ENCODE measurements at places on chromosomes 7 and 10.

DNA sequence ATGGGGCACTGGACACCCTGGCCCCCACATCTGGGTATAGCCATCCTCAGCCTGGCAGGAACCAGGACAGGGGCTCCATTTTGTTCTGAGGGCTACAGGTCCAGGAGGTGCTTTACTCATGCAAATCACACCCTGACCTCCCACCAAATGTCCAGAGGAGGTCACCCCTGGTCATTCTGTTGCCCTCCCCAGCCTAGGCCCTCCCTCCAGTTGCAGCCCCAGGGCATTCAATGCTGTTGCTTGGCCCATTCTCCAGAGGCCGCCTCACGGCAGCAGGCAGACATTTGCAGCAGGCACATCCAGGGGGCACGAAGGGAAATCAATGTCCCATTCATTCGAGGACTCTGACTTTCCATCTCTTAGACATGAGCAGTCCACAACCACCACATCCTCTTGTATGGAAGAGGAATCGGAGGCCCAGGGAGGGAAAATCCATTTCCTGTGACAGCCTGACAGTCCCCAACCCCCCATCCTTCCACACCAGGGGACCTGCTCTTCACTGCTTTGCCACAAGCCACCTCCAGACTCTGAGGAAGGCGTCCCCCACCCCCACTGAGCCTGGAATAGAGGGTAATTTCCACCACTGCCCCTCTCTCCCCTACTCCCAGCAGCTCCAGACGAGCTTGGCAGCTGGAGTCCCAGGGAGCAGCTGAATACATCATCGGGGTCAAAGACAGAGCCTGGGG is 76.2 kb upstream of the UNC5B start:
- no peak for DNase-seq

- no peak for DNase-seq
Observed at GRCh38 chr7:21757537-21758282, 188.0 kb downstream of the CDCA7L start.

GRCh38 chr7:43838201-43838658 is 31.1 kb downstream of the MRPS24 start:
- no peak for DNase-seq

GRCh38 chr10:87503401-87503800 is 1.3 kb upstream of the MINPP1 start:
- DNase-seq = no peak

DNA sequence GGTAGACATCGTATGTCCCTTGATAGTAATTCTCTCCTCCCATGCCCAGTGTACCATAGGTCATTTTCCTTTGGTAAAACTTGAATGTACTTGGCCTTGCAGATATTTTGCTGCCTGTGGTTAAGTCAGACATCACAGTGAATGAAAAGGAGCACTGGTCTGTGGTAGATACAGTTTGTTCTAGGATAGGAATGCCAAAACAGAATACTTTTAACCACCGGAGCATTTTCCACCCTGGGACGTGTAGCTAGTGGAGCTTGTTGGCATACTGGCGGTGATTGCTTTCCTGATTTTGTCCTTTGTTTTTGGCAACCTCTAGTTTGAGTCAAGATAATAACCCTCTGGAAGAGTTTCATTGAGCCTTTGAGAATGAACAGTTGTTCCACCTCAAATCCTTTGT is 92.0 kb upstream of the BMPER start:
- no peak for DNase-seq

GRCh38 chr7:12683678-12684585 is 3.5 kb upstream of the ARL4A start:
- no peak for DNase-seq

DNA sequence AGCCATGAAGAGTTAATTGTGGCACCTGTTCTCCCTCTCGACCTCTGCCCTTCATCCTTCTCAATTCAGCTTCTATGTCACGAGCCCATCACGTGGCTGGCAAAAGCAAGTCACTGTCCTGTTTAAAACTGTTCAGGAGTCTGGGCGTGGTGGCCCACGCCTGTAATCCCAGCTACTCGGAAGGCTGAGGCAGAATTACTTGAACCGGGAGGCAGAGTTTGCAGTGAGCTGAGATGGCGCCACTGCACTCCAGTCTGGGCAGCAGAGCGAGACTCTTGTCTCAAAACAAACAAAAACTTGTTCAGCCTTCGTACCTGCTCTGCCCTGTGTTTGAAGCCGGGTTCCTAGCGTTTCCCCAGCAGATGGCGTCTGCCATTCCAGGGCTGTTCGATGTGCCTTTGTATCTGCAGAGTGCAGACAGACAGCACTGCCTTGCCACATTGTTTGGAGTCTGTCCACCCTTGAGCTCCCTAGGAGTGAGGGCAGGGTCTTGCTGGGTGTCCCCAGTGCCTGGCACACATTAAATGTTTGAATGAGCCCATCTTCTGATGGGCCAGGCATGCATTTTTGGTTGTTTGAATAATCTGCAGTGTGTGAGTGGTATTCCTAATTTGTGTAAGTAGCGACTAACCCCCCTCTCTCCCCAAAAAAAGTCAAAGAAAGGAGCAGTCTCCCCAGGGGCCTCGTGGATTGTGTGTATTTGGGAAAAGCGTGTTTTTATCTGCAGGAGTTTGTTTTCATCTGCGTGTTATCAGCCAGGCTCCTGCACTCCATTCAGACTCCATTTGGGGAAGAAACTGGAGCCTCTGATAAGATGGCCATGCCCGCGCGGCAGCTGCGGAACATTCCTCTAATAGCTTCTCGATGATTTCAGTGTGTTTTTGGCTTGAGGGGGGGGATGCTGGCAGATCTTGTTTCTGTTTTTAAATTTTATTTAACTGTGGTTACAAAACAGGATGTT is 61.2 kb downstream of the DNAJB6 start:
- DNase-seq = no peak

DNA sequence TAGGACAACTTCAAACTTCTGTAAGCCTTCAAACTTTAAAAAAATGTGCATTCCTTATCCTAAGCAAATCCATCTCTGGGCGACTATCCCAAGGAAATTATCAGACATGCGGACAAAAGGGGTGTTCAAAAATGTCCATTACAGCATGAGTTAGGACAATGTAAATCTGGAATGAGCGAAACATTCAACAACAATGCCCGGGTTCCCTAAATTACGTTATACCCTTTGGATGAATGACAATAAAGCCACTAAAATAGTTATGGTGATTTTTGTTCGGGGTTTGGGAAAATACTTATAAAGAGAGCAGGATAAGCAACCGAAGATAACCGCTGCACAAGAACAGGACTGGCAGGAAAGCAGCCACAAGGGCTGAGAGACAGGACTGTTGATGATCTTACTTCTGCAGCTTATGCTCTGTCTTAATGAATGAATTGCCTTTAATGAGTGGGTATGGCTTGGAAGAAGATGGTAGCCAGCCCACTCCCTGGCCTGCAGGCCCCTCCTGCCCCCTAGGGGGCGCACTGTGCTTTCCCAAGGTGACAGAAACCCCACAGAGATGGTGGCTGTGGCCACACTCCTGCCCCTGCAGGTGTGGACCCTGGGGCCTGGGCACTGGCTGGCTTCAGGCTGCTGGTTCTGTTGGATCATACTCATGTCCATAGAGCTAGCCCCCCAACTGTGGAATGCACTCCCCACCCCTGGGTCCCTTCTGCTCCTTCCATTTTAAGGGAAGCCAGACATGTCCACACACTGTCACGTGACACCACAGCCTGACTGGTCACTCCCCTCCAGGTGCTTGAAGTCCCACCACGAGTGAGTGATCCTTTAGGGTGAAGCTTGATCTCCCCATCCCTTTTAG is 45.0 kb downstream of the ZCCHC24 start:
- no peak for DNase-seq

- DNase-seq = no peak
Observed at GRCh38 chr7:139748373-139748765, 29.4 kb downstream of the HIPK2 start.

DNA sequence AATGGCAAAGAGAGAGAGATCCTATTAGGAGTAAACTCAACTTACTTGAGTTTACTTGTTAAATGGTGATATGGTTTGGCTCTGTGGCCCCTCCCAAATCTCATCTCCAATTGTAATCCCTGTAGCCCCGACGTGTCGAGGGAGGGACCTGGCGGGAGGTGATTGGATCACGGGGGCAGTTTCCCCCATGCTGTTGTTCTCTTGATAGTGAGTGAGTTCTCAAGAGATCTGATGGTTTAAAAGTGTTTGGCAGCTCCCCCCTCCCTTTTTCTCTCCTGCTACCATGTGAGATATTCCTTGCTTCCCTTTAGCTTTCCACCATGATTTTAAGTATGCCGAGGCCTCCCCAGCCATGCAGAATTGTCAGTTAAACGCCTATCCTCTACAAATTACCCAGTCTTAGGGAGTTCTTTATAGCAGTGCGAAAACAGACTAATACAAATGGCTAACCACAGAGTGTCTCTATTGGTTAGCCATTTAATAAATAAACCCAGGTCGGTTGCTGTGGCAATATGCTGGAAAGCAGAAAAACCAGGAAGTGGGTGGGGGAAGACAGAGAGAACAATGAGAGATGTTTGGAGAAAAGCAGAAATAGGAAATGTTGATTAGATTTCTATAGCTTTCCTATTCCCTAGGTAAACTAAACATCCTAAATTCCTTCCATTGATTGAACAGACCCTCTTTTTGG is 3.0 kb upstream of the STMP1 start:
- no peak for DNase-seq

GRCh38 chr10:59622320-59623132 is 87.1 kb downstream of the SLC16A9 start:
- peak; percentile 16 for DNase-seq

GRCh38 chr10:34816501-34817002 is 1.5 kb upstream of the PARD3 start:
- no peak for DNase-seq

DNA sequence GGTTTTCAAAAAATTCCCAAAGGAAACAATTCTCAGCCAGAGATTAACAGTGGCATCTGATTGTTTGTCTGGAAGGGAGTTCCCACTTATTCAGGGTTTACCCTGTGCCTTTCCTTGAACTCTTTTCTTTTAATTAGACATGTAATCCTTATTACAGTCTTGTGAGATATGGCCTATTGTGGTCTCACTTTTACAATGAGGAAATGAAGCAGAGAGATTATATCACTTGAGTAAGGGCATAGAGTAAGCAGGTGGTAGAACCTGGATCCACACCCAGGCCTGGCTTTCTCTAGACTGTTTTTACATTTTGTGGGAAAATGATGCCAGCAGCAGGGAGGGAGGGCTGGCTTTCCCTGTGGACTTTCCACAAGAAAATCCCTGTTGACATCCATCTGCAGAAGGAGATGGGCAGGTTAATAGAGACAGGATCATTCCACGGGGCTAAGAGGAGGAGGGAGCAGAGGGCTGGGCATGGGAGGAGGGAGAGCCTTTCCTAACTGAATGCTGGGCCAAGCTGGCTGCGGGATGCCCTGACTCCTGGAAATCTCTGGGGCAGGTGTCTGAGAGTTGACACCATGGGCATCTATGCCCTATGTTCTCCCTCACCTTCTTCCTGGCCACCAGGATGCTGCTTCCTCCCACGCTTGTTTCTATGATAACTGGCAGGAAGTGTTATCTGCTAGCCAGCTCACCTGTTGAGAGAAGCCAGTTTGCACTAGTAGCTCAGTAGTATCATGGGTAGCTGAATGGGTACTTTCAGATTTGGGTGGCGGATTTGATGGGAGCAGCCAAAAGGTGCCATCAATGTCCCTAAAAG is 28.7 kb upstream of the ARHGAP22 start:
- no peak for DNase-seq

DNA sequence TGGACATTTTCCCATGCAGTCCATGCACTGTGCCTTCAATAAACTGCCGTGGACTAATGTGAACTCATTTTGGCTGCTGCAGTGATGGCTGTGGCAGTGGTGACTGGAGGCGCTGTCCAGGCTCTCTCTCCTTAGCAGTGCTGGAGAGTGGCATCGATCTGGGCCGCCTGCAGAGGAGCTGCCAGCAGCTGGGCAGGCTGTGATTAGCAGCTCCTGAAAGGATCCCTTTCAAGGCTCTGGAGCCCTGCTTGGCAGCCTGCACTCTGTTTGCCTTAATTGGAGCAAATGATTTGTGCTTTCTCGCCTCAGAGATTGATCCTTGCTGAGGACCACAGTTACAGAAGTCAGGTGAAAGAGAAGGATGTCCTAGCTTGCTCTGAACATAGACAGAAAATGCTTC is 130.1 kb upstream of the VWC2 start:
- DNase-seq = no peak

DNA sequence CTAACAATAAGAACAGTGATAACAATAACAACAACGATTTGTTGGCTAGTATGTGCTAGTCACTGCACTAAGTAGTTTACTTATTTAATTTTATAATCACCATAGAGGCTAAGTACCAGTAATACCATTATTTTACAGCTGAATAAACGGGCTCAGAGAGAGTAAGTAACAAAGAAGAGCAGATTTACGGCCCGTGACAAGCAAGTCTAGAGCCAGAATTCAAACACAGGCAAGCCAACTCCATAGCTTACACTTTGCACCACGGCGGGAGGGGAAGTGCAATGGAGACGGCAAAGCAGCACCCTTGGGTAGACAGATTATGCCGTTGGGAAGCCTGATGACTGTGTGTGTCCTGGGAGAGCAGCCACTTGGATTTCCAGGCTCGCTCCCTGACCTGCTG is 1.2 kb upstream of the OR6V1 start:
- no peak for DNase-seq

- DNase-seq = no peak
Observed at GRCh38 chr10:19785366-19785765, 30.9 kb upstream of the PLXDC2 start.

GRCh38 chr10:61721431-61721830 is 58.7 kb downstream of the CABCOCO1 start:
- no peak for DNase-seq

DNA sequence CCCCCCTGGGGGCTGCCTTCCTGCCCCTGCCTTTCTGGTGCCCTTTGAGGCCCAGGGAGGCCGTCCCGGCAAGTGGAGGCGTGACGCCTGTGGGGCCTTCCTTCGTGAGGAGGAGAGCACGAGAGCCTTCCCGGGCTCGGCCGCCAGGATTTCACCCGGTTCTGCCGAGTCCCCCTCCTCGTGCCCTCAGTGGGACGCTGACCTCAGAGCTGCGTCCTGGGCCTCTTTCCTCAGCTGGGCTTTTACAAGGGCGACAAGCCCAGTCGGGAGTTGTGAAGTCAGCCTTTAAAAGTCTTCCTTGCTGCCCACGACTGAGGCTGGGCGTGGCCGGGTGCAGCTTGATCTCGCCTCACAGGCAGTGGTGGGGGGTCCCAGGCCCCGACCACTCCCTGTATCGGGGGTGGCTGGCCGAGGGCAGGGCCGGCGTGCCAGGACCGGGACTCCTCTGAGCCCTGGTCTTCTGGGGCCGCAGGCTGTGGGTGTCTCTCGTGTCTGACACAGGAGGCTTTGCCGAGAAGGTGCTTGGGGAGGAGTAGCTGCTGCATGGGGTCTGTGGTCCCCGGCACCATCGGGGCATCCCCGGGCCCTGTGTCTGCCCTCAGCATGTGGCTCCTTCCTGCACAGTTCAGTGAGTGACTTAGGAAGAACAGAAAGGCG is 41.8 kb downstream of the FAM20C start:
- no peak for DNase-seq

GRCh38 chr10:123945325-123945920 is 53.8 kb upstream of the CPXM2 start:
- peak; percentile 12 for DNase-seq

- DNase-seq = no peak
Observed at GRCh38 chr7:12719981-12720865, 32.8 kb downstream of the ARL4A start.

Measured in H54 (cell line).